Pons (tissue), 1 donor: ENCODE measurements at places on chromosomes 12 and 14.

- no peak for DNase-seq
These were observed 8.4 kb upstream of the MYH7 start for GRCh38 chr14:23443881-23444280.

DNA sequence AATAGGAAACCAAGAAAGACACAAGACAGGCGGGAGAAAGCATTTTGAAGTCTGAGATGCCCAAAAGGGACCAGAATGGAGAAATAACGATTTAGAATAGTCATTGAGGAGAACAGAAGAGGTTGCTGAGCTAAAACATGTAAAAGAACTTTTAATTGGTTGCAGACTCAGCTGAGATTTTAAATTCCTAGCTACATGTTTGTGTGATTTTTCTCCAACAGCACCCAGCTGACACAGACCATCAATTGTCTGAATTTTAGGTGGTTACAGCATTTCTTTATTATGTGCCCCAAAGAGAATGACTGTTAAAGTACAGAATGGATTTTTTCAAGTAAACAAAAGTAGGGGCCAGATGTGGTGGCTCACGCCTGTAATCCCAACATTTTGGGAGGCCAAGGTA is 50.3 kb downstream of the BAZ1A start:
- DNase-seq: no peak

GRCh38 chr14:75607842-75608640 is 29.6 kb downstream of the FLVCR2 start:
- DNase-seq: no peak

DNA sequence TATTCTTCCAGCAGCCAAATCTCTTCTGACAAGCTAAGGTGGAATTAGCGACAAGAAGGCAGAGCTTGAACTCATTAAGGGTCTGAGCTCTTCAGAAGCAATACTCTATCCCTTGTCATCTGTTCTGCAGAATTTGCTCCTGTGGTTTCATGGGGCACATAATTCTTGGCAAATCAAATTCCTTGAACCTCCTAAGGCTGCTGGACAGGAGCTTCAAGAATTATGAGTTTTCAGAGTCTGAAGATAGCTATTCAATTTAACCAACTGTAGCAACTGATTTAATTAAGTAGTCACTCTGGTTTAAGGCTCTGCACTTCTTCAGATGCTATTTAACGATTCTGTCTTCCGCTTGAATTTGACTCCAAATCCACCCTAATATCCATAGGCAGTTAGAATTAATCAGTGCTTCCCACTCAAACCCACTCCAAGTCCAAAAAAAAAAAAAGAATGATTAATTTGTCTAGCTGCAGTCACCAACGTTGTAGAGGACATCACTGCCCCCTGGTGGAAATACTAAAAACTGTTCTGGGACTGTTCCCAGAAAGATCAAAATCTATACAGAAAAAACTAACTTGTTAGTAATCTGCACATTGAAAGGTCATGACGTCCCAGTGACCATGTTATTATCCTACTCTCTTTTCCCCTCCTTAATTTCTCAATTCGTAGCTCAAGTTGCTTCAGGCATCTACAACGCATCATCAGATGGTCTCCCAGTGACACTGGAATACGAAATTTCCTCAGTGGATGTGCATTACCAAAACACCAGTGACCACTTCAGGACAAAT is 169.9 kb downstream of the KIF21A start:
- DNase-seq: peak; percentile 37

GRCh38 chr12:104549815-104550480 is 93.2 kb downstream of the CHST11 start:
- DNase-seq: no peak

DNA sequence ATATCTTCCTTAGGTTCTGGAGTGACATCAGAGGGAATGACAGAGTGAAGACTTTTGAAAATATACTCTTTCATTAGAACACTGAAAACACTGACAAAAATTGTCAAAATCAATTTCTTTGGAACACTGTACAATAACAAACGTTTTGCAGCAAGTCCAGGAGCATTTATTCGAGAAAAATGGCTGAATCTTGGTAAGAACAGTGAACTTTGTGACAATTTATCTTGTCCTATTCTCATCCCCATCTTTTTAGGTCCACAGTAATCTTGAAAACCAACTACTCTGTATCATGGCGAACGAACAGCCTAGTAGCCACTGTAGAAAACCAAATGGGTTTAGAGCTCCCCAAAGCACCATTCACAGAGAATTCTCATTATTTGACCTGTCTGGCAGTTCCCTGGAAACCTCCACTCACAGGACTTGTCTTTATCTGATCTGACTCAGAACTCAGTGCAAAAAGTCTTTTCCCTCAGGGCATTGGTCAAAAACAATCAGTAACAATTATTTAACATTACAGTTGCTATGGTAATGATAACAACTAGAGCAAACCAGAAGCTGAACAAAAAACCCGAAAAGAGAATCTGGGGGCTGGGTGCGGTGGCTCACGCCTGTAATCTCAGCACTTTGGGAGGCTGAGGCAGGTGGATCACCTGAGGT is 20.3 kb upstream of the PPP2R5E start:
- DNase-seq: no peak

DNA sequence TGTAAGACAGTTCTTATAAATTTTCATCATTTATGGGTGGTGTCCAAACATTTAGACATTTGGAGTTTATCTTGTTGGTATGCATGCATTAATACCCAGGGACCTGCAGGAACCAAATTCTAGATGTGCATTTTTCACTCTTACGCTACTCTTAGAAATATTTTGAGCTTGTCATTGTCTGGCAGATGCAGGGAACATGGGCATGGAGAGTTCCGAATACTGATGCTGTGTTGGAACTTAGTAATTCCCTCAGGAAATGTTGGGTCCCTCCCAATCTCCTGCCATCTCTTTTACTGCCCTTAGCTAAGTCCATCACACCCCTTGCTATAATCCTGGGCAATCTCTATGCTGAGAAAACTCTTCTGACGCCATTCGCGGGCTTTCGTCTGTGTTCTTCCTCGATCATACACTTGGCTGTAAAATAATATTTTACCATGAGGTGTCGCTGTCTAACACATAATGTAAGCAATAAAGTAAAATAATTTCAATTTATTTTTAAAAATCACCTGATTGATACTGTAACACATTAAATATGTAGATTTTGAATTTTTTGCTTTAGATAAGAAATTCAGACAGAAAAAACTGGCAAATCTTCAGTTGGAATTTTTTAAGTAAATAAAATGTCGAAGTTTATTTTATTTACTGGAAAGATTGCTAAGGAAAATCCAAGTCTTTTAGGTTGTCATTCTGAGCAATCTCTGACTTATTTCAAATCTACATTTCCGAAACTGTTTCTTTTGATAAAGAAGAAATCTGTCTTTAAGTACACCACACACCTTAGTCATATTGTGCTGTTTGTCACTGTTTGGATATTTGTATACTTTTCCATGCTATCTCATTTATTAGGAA is 304.1 kb upstream of the SSTR1 start:
- DNase-seq: peak; percentile 58

DNA sequence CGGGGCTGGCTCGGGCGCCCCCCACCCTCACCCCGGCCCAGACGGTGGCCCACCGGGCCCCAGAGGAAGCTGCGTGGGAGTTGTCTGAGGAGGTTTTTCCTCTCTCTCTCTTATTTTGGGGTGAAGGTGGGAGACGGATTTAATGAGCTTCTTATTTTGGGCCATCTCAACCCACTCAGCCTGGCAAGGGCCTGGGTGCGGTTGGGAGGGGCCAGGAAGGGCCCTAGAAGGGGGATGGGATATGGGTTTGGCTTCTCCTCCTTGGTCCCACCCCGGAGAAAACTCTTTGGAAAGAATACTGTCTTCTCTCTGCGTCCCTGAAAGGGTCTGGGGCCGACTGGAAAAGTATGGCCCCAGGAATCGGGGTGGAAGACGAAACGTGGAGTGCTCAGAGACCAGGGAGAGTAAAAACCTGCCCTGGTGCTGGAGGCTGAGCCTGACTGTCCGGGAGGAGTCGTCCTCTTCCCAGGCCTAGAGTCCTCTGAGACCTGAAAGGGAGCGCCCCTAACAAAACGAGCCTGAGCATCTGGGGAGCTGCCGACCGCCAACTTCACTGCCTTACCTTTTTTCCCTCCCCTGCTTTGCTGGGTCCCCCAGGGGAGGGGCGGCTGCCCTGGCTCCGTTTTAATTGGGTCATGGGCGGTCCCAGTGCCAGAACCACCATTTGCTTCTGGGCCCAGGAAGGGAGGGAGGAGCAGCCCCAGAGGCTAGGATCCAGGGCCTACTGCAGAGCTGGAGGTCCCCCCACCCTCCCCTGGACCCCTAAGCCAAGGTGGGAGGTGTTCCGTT is 1.6 kb downstream of the MMP14 start:
- no peak for DNase-seq

GRCh38 chr12:50546441-50547318 is 41.9 kb downstream of the DIP2B start:
- DNase-seq: no peak

GRCh38 chr12:45674181-45674977 is 55.1 kb upstream of the ARID2 start:
- no peak for DNase-seq

DNA sequence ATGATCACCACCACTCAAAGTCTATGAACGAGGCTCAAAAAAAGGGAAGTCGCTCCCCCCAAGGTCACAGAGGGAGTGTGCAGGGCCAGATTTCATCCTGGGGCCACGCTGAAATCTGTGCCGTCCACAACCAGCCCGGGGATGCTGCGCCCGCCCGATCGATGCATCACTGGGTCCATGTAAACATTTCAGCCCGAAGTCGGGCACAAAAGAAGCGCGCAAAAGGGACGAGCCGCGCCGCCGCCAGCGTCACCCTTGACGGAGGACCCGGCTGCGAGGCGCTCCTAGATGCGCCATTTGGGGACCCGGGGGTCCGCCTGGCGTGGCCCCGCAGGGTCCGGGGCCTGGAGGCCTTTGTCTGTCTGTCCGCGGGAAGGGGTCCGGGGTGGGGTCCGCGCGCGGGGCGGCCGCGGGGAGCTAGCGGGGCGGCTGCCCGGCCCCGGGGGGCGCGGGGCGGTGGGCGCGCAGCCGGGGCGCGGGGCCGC is 503 bp downstream of the FBXO21 start:
- no peak for DNase-seq

DNA sequence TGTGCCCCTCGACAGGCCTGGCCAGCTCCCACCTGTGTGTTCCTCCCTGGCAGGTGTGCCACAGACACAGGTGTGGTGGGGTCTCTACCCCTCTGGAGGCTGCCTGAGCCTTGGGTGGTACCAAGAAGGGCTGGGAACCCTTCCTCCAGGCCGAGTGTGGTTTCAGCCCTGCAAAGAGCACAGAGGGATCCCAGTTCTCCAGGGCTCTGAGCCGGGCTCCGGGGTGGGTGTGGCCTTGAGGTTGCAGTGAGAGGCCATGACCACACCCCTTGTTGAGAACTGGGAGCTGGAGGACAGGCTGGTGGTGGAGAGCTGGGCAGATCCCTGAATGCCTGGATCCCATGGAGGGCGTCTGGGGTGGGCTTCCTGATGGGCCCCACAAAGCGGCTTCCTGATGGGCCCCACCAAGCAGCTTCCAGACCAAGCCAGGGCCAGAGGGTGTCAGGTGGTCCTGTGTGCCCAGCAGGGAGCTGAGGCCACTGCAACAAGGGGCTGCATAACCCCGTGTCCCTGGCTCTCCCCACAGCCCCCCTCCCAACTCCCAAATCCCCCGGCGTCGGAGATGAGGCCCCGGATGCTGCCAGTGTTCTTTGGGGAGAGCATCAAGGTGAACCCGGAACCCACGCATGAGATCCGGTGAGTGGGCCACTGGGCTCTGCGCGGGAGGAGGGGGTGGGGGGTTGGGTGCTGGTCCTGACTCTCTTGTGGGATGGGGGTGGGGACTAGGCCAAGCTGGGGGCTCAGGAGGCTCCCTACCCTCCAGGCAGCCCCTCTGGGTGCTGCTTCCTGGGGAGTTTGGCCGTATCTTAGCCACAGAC is 16.6 kb downstream of the RFLNA start:
- no peak for DNase-seq

GRCh38 chr14:90756755-90757345 is 59.4 kb downstream of the TTC7B start:
- peak; percentile 56 for DNase-seq

DNA sequence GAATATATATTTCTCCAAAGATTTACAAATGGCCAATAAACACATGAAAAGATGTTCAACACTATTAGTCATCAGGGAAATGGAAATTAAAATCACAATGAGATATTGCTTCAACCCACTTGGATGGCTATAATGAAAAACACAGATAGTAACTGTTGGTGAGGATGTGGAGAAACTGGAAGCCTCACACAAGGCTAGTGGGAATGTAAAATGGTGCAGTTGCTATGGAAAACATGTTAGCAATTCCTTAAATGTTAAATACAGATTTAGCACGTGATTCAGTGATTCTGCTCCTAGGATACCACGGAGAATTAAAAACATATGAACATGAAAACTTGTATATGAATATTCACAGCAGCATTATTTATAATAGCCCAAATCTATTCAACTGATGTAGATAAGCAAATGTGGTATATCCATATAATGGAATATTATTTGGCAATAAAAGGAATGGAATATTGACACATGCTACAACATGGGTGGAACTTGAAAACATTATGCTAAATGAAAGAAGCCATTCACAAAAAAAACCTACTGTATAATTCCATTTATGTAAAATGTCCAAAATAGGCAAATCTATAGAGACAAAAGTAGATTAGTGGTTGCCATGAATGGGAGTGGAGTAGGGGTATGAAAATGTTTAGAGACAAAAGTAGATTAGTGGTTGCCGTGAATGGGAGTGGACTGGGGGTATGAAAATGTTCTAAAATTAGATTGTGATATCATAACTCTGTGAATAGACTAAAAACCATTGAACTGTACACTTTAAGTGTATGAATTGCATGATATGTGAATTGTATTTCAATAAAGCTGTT is 227.1 kb upstream of the DDHD1 start:
- no peak for DNase-seq

GRCh38 chr12:108357834-108358579 is 18.9 kb upstream of the CMKLR1 start:
- no peak for DNase-seq

GRCh38 chr14:94532447-94532846 is 23.2 kb upstream of the SERPINA12 start:
- no peak for DNase-seq

DNA sequence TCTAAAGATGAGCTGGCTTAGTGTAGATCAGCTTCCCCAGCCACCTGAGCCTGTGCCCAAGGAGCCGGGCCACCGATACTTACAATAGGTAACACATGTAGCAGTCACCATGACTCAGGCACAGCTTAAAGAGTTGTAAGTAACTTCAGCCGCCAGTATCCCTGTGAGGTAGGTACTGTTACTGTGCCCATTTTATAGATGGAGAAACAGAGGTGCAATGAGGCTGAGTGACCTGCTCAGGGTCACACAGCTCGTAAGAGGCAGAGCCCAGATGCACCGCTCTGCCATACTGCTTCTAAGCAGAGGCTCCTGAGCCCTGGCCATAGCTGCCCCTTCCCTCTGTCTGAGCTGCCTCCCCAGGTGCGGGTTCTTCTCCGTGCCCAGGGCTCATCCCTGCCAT is 58.5 kb downstream of the IQSEC3 start:
- DNase-seq: no peak

- no peak for DNase-seq
These were observed 99.1 kb downstream of the CAPZA3 start for GRCh38 chr12:18837025-18837424.

- no peak for DNase-seq
These were observed 187.3 kb upstream of the LHX5 start for GRCh38 chr12:113659015-113659414.

GRCh38 chr12:79567175-79567563 is 123.6 kb downstream of the PAWR start:
- no peak for DNase-seq
